ENCODE measurements at places on chromosomes 1 and 21. TPM values are rescaled to one million over a fixed set of nuclear protein-coding genes. Genes with fewer than 3 reads are reported as not detected.

The KCNJ15 gene
- not detected for total RNA-seq

The LEMD1 gene
- 14.7 TPM for total RNA-seq

The MIXL1 gene
- total RNA-seq: 2.6 TPM

The RNU1-4 gene
- total RNA-seq: not detected

The HRNR gene
- not detected for total RNA-seq

The ARV1 gene
- total RNA-seq: 10.4 TPM

The AMY1B gene
- not detected for total RNA-seq

The PDE9A gene
- total RNA-seq: 26.5 TPM

The CR2 gene
- total RNA-seq: 4.4 TPM

The SPAG17 gene
- 1.1 TPM for total RNA-seq

The CLCA4 gene
- total RNA-seq: not detected

The SPRR2E gene
- total RNA-seq: not detected

Data from GM23338 (cell line).